Hypothalamus (tissue), 51 donors: ENCODE measurements at places on chromosomes 16 and 17.

- DNase-seq = no peak
Measured at GRCh38 chr16:86288716-86289294, 221.5 kb upstream of the FOXF1 start.

DNA sequence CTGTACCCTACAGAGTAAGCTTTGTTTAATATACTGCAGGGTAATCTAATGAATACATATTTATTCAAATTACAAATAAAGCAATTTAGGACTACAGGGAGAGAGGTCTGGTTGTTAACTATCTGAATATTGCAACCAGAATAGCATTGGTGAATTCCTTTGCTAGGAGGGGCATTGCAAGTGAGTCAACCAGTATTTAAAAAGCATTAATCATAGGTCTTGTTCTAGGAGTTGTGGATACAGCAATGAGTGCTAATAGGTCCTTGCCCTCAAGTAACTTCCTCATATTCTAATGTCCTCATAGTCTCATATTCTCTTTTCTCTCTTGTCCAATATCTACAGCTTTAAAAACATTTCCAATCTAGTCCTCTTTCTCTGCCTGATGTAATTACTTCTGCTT, 531.4 kb downstream of the CDH11 start:
- no peak for DNase-seq

- DNase-seq = no peak
Measured at GRCh38 chr16:11500700-11501346, 85.9 kb downstream of the LITAF start.

DNA sequence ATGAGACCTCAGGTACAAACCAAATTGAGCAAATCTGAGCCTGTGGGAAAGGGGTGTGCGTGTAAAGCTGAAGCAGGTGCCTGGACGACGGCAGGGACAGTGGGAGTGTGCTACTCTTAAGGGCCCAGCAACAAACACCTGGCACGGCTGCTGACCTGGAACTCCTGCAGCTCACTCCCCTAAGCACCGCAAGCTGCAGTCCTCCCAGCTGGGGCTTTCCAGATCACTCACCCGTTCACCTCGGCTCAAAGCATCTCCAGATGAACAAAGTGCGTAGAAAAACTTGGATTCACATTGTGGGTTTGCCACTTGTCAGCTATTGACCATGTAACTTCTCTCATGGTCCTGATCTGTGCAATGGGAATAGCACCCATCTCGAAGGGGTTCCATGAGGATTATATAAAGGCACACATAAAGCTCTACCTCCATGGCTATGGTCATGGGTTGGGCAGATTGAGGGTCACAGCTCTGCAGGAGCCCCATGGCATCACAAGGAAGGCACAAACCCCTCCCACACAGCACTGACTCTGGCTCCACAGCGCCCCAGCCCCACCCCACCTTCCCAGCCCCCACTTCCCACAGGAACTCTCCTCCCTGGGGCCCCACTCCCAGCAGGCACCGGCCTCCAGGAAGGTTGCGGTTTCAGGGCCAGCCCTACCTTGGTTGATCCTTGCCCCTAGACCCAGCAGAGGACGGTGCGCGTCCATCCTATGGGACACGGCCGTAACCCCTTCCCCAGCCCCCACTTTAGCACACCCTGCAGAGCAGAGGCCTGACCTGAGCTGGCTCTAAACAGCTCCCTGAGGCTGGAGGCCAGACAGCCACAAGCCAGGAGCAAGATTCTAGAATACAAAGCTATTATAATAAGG, 21.9 kb downstream of the ST3GAL2 start:
- DNase-seq = no peak

GRCh38 chr17:64185101-64185500, 55.2 kb upstream of the ERN1 start:
- DNase-seq = no peak

DNA sequence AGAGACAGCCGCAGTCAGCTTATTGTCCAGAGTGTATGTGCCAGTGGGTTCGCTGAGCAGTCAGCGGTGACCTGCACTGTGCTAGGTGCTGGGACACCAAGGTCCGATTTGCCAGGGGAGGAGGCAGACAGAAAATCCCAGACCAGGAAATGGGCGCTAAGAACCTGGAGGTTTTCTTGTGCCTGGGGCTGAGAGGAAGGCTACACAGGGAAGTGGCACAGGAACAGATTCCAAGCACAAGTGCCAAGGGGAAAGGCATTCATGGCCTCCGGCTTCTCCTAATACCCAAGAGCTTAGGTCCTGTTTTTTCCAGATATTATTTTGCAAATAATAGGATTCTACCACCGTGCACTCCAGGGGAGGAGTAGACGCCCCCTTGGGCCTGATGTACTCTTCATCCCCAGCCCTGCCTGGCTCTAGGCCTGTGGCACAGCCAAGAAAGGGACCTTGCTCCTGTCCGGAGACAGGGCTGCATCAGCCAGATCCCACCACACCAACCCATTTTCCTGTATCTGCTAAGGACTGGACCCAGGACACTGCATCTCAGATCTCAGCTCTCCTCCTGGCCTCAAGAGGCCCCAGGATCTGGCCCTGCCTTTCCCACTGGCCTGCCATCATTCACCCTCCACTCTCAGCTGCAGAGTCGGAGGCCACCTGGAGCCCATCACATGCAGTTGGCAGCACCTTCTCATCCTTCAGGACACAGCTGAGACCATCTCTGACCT, 187.2 kb downstream of the NTN1 start:
- no peak for DNase-seq

DNA sequence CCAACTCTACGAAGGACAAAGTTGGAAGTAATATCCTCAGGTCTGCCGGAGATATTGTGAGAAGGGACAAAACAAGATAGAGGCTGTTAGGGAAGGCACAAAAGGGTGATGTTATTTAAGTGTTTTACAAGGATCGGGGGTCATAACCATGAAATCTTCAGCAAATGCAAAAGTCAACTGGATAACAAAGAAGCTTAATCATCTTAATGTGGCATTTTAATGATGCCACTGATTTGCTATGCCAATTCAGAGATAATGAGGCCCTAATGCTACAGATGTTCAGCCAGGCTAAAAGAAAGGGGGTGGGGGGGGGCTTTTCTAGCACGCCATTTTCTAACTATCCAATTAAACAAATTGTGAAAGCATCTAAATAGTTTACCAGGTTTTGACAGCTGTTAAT, 63.1 kb downstream of the IKZF3 start:
- no peak for DNase-seq

GRCh38 chr17:2138318-2138717, 83.4 kb downstream of the HIC1 start:
- no peak for DNase-seq

DNA sequence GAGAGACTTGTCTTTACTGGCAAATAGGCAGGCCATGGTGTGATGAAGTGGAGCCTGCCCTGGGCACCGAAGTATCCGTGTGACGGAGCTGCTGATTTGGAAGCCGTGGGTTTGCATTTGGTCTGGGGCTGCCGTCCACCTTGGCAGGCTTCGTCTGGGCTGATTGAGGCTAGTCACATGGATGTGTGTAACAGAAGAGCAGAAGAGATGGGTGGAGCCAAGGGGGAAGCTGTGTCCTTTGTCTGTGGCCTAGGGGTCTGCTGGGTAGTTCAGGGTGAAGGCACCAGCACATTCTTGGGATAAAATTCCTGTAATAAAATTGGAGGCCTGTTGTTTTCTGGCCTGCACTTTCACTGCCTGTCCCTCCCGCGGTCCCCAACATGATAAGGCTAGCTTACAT, 106.1 kb downstream of the AATF start:
- no peak for DNase-seq

DNA sequence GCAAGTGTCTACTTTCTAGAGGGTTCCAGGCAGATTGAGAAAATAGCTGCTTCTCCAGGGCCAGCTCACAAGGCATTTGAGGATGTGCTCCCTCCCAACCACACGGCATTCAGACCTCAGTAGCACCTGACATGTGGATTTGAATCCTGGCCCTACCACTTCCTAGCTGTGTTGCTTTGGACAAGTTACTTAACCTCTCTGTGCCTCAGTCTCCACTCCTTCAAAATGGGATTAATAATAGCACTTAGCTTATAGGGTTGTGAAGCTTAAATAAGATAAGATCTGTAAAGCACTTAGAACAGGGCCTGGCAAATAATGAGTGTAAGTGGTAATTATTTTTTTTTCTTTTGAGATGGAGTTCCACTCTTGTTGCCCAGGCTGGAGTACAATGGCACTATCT, 21.0 kb upstream of the NOMO2 start:
- DNase-seq = no peak

GRCh38 chr17:57440522-57441269, 184.4 kb downstream of the MSI2 start:
- peak; percentile 76 for DNase-seq
